ENCODE measurements at places on chromosomes 13 and 19. TPM values are rescaled to one million over a fixed set of nuclear protein-coding genes. Genes with fewer than 3 reads are reported as not detected.
A peak's percentile ranks its signal among the peaks of the same experiment; 100 is the strongest.

GRCh38 chr19:36265064-36265463 is 50.2 kb downstream of the ZNF146 start:
- H3K27me3 ChIP-seq: no peaks in the 10 kb centered on the region
- peaks cover 2% of the 10 kb centered on the region for H3K36me3 ChIP-seq
- H3K27ac ChIP-seq: no peak overlapping the region
- H3K4me1 ChIP-seq: no peaks in the 10 kb centered on the region
- no peak overlapping the region for H3K4me3 ChIP-seq
- no peak for DNase-seq

- H3K36me3 ChIP-seq: no peaks in the 10 kb centered on the region
- H3K4me3 ChIP-seq: no peak overlapping the region
- H3K27me3 ChIP-seq: peaks cover 65% of the 10 kb centered on the region
- peaks cover 11% of the 10 kb centered on the region for H3K4me1 ChIP-seq
Measured at GRCh38 chr19:49155820-49156346, 687 bp upstream of the HRC start.

Gene LGALS4
- 0.70 TPM for total RNA-seq

- peaks cover 3% of the 10 kb centered on the region for H3K4me1 ChIP-seq
- no peak overlapping the region for H3K4me3 ChIP-seq
- no peak for DNase-seq
- H3K27me3 ChIP-seq: peaks cover 2% of the 10 kb centered on the region
Measured at GRCh38 chr13:59776924-59777690, 386.6 kb downstream of the DIAPH3 start.

DNA sequence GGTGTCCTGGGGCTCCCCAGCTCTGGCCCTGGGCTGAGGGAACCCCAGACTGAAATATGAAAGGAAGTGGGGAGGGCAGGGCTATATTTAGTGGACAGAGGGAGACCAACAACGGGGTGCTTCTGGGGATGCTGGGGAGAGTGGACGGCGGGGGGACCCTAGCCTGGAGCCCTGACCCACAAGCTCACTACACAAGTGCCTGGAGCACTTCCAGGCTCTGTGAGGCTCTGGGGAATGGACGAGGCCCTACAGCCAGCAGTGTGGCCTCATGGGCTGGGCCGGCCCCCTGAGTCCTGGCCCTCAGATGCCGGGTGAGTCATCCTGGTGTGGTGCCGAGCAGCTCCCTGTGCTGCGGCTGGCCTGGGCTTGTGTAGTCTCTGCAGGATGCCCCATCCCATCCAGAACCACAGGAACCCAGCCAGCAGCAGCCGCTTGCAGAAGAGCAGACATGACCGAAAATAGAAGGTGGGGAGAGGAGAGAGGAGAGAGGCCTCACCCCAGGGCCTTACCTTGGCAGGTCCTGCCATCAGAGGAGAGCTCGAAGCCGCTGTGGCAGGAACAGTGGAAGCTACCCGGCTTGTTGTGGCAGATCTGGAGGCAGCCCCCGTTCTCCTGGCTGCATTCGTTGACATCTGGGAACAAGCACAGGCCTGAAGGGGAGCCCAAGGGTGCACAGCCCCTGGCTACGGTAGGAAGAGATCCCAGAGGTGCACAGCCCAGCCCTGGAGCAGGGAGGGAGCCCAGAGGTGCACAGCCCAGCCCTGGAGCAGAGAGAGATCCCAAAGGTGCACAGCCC is 26.1 kb downstream of the GAS6 start:
- no peak for DNase-seq
- peaks cover 3% of the 10 kb centered on the region for H3K4me1 ChIP-seq
- H3K27me3 ChIP-seq: no peaks in the 10 kb centered on the region
- peak overlapping the region; percentile 45 for H3K27ac ChIP-seq

Gene COG6
- total RNA-seq: 25.5 TPM

Gene CRX
- total RNA-seq: not detected

- H3K4me1 ChIP-seq: peaks cover 3% of the 10 kb centered on the region
- H3K27me3 ChIP-seq: no peaks in the 10 kb centered on the region
- no peaks in the 10 kb centered on the region for H3K36me3 ChIP-seq
- H3K4me3 ChIP-seq: no peak overlapping the region
- peak; percentile 73 for DNase-seq
Measured at GRCh38 chr19:55467236-55468053, 2.9 kb upstream of the C19orf85 start.

DNA sequence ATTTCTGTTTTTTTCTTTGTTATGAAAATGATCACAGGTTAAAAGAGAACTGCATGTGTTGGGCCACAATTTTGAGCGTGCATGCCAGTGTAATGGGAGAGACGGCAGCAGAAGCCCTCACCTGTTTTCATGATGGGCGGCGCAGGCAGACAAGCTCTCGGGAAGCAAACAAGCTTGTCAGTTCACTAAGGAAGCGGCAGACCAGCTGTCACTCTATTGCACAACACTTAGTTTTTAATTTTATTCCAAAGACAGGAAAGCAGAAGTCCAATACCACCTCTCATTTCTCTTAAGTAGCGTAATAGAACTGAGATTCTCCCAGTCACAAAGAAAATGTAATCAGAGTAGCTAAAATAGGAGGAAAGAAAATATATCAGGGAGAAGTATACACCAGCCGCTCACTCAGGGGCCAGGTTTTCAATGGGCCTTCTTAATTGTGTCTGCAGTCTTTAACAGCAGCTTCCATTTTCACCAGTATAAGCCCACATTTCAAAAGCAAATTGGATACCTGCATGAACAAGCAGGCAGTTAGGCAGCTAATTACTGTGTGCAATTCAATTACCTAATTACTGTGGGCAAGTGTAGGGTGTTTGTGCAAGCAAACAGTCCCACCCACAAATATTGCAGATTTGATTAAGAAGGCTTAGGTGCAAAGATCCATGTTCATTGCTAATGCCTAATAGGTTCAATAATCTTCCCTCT is 711.4 kb downstream of the DIAPH3 start:
- H3K4me3 ChIP-seq: no peak overlapping the region
- no peak for DNase-seq
- H3K36me3 ChIP-seq: no peaks in the 10 kb centered on the region

GRCh38 chr19:29176981-29177754 is 35.8 kb downstream of the UQCRFS1 start:
- no peaks in the 10 kb centered on the region for H3K4me1 ChIP-seq
- H3K27ac ChIP-seq: no peak overlapping the region
- no peak for DNase-seq
- no peak overlapping the region for H3K4me3 ChIP-seq
- peaks cover 5% of the 10 kb centered on the region for H3K36me3 ChIP-seq

Gene PABPC3
- total RNA-seq: 1.3 TPM

DNA sequence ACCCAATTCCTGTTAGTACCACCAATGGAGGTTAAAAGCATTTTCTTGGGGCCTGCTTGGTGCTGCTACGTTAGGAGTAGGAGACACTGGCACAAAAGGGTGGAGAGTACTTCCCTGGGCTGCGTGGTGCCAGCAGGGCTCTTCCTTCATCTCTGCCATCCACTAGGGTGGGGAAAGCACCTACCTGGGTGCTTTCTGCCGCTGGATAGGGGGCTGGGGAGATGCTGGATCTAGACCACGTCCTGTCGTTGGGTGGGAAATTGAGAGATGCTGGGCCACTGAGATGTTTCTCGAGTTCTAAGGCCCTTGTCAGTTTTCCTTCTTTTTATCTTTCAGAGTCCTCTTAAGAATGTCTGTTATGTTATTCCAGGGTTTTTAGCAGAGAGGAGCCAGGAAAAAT is 6.7 kb upstream of the FCGBP start:
- H3K4me1 ChIP-seq: peaks cover 72% of the 10 kb centered on the region
- no peaks in the 10 kb centered on the region for H3K27me3 ChIP-seq
- peaks cover 10% of the 10 kb centered on the region for H3K36me3 ChIP-seq
- H3K4me3 ChIP-seq: peak overlapping the region; percentile 43
- DNase-seq: no peak

- H3K27me3 ChIP-seq: peaks cover 3% of the 10 kb centered on the region
- no peak for DNase-seq
- H3K27ac ChIP-seq: no peak within 1 kb of the TSS
- no peak within 1 kb of the TSS for H3K4me3 ChIP-seq
Measured at GRCh38 chr19:9178901-9179300, at the start of gene OR7D2. Gene OR7D2, plus strand, starts transcription at chr19:9178979. Its CDS starts 6,803 bp downstream, at chr19:9185782.

- H3K4me3 ChIP-seq: no peak overlapping the region
- DNase-seq: no peak
- peaks cover 12% of the 10 kb centered on the region for H3K4me1 ChIP-seq
- H3K27ac ChIP-seq: no peak overlapping the region
- no peaks in the 10 kb centered on the region for H3K27me3 ChIP-seq
- H3K36me3 ChIP-seq: peaks cover 29% of the 10 kb centered on the region
Measured at GRCh38 chr19:24060687-24061356, 26.2 kb upstream of the ZNF254 start.

GRCh38 chr19:2962018-2962670 is 15.2 kb upstream of the TLE6 start:
- DNase-seq: peak; percentile 46
- no peaks in the 10 kb centered on the region for H3K36me3 ChIP-seq
- H3K27me3 ChIP-seq: no peaks in the 10 kb centered on the region
- peaks cover 2% of the 10 kb centered on the region for H3K4me1 ChIP-seq
- H3K4me3 ChIP-seq: peak overlapping the region; percentile 31

DNA sequence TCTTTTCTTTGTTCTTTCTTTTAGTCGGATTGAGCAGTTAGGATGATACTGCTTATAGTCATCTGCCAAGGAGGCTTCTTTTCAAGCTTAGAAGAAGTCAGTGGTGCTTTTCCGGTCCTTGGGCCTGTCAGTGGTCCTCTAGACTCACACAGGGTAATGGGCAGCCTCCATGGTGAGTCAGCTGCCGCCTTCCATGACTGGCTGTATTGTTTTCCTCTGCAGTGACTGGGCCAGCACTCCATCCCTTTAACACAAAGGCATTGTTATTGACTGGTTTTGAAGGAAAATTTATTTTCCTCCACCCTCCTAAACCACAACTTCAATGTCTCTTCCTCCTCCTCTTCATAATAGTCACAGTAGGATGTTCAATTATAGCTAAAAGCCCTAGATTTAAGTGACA is 47.1 kb upstream of the CNMD start:
- H3K36me3 ChIP-seq: no peaks in the 10 kb centered on the region
- no peak for DNase-seq
- H3K4me3 ChIP-seq: no peak overlapping the region
- no peak overlapping the region for H3K27ac ChIP-seq
- peaks cover 4% of the 10 kb centered on the region for H3K27me3 ChIP-seq

GRCh38 chr19:6745965-6746364 is 6.5 kb downstream of the TRIP10 start:
- H3K36me3 ChIP-seq: peaks cover 50% of the 10 kb centered on the region
- H3K27ac ChIP-seq: no peak overlapping the region
- peaks cover 9% of the 10 kb centered on the region for H3K4me1 ChIP-seq
- DNase-seq: no peak
- H3K4me3 ChIP-seq: no peak overlapping the region
